ENCODE measurements at places on chromosomes 16 and 17.
A peak's percentile ranks its signal among the peaks of the same experiment; 100 is the strongest.

DNA sequence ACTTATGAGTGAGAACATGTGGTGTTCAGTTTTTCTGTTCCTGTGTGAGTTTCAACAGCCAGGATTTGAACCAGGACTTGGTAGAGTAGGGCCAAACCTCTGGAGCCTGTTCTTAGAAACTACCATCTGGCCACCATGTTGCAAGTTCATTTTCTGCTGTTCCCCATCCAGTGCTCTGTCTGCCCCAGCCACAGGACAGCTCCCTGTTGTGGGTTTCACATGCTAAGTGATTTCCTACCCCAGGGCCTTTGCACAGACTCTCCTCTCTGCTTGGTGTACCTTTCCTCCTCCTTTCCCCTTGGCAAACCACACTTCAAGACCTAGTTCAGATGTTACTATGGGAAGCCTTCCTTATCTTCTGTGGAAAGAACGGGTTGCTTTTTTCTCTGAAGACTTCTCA lies 79.5 kb downstream of the HS3ST4 start:
- no peak for DNase-seq

- DNase-seq, result no peak
These were observed 29.8 kb upstream of the CCDC182 start for GRCh38 chr17:57774872-57775271.

DNA sequence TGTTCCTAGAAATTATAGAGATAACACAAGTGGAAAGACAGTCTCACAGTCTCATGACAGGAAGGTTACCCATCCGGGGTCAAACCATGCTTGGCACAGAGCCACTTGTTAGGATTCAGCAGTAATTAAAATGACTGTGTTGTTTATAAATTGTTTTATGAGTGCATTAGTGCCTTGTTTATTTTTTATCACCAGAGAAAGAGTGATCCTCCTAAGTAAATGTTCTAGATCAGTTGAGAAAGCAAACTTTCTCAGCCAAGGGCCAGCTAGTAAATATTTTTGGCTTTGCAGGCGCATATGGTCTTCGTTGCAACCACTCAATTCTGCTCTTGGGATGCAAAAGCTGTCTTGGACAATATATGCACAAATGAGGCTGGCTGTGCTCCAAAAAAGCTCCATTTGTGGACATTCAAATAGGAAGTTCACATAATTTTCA lies 253.9 kb upstream of the CACNG5 start:
- DNase-seq, result no peak

GRCh38 chr17:78567991-78568390 lies 9.2 kb downstream of the DNAH17 start:
- DNase-seq, result no peak

DNA sequence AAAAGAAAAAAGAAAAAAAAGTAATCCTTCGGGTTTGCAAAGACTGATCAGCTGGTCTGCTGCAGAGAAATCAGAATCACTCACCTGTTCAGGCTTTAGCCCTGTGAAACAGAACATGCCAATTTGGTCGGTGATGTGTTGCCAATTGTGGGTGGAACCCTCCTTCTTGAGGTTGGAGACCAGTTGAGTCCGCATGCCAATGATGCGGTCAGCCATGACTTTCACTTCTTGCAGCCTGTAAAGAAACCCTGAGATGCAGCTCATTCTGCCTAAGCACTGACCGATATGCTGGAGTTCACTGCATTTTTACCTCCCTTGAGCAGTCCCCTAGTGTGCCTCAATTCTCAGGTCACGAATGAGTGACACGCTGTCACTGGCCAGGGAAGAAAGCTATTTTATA lies 24.8 kb upstream of the SLC38A7 start:
- DNase-seq, result no peak

DNA sequence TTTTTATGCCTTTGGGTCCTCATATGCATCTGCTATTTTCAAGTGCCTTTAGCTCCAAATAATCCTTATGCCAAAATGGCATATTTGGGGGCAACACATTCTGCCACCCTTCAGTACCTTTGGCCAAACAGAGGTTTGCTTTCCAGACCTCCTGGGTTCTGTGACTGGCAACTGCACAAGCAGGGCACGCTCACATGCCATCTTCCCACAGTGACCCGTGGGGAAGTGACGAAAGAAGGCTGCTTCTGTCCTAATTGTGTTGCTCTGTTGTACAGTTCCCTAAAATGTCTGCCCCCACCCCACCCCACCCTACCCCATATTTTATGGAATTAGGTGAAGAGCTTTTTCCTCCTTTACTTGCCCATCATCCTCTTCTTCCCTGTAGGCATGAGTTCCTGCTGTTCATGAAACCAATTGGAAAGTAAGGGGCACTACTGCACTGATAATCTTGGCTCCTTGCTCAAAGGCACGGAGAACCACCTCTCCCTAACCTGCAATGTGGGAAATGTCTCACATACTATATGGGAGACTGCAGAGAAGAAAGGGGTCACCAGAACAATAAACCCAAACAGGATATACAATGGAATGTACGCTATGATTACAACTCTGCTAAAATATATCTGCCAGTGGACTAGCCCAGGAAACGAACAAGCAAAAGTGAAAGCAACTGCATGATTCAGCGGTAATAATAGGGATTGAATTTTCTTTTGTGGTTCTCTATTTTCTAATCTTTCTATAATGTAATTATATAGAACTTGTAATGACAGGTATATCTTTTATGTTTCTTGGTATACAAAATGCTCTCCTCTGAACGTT lies 3.3 kb upstream of the SLFN12L start:
- peak; percentile 18 for DNase-seq

DNA sequence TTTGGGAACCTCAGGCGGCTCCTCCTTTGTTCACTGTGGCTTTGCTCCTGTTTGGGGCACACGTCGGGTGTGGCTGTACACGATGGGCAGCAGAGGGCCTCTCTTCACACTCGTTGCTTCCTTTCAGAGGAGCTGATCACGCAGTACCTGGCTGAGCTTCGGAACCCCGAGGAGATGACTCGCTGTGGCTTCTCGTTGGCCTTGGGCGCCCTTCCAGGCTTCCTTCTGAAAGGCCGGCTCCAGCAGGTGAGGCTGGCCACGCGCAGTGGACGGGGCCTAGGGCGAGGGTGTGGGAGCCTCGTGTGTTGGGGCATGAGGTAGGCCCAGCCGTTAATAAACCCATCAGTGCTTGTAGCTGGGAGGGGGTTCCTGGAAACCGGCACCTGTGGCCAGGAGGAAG lies 85.0 kb upstream of the ZNF750 start:
- DNase-seq, result no peak

- DNase-seq, result no peak
These were observed 12.9 kb downstream of the GJD3 start for GRCh38 chr17:40351359-40352236.

GRCh38 chr17:1554751-1555540 lies 7.6 kb downstream of the PITPNA start:
- DNase-seq, result no peak

DNA sequence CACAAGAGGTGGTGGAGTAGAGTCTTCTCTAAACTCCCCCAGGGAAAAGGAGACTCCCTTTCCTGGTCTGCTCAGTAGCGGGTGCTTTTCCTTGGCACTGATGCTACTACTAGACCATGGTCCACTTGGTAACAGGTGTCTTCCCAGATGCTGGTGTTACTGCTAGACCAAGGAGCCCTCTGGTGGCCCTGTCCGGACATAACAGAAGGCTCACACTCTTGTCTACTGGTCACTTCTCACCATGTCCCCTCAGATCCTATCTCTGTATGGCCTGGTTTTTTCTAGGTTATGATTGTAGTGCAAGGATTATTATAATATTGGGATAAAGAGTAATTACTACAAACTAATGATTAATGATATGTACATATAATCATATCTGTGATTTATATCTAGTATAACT lies 49.7 kb upstream of the ARL4D start:
- no peak for DNase-seq

- no peak for DNase-seq
These were observed 265.3 kb downstream of the CEP112 start for GRCh38 chr17:65926599-65926998.

DNA sequence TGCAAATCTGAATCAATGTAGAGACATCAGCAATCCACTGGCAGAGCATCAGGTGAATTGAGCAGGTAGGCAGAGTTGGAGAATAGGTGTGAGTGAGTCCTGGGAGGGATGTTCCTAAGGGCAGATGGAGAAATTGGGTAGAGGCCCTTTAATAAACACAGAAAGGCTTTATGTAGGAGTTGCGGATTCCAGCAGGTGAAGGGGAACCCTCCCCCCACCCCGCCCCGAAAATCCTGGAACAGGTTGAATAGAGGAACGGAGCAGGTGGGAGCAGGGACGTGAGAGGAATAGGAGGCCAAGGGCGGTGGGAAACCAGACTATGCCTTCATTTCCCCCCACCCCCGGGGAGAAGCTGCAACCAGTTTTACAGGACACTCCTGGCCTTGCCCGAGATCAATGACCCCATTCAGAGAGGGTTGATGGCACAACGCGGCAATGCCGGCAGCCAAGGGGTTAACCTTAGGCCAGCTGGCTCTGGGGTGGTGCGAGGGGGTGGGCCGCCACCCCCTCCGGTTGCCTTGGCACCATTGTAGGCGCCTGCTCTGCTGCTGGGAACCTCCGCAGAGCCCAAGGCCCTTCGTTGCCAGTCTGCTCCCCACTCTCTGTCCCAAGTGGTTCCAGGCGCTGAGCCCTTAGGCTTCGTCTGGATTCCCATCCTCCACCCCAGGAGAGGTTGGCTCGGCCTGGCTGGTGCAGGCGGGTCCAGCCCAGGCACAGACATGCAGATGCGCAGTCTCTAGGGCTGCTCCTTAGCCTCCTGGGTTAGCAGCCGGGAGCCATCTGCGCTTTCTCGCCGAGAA lies 814 bp upstream of the RUNDC3A start:
- DNase-seq, result no peak

GRCh38 chr16:82199209-82199608 lies 29.2 kb upstream of the MPHOSPH6 start:
- DNase-seq, result no peak

DNA sequence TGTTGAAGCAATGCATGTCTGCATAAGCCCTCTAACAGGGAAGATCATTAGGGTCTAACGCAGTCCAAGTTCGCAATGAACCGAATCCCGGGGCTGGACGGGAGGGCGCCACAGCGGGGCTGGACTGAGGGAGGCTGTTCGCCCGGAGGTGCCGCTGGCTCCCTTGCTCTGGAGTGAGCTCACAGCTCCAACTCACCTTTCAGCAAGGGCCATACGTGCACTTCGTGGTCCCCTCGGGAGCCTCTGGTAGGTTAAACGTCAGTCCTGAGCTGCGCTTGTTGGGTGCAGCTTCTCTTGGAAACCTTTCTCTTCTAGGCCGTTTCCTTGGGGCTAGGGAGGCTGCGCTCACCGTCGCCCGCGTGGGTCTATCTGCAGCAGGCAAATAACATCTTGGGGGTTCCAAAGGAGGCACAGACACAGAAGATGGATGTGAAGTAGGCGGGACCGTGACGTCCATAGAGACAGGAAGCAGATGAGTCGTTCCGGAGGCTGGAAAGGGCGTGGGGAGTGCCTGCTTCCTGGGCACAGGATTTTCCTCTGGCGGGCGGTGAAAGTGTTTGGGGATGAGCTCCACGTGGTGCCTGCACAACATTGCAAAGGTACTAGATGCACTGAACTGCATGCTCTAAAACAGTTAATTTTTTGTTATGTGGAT lies 21.9 kb downstream of the ATP2C2 start:
- no peak for DNase-seq

GRCh38 chr17:66466840-66467367 lies 164.5 kb downstream of the PRKCA start:
- peak; percentile 98 for DNase-seq

DNA sequence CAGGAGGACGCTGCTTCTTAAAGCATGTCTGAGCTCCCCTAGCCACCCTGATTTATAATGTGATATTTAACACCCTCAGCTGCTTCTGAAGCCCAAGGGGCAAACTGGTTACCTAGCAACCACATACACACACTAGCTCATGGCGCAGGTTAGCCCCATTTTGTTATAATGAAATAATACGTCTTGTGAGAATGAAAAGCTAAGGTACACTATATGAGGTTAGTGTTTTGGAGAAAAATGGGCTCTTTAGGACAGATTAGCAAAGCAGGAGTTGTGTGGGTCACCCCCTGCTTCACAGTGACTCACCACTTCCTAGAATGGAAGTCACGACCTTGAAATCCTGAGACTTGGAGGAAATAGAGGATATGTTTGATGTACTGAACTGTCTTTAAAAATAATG lies 404.8 kb upstream of the HSBP1 start:
- DNase-seq, result peak; percentile 27

Data from skeletal muscle cell (primary cell).